CD4-positive, alpha-beta T cell treated with Interleukin-1 beta for 1 hour (primary cell): ENCODE measurements at places on chromosomes 4 and X.

DNA sequence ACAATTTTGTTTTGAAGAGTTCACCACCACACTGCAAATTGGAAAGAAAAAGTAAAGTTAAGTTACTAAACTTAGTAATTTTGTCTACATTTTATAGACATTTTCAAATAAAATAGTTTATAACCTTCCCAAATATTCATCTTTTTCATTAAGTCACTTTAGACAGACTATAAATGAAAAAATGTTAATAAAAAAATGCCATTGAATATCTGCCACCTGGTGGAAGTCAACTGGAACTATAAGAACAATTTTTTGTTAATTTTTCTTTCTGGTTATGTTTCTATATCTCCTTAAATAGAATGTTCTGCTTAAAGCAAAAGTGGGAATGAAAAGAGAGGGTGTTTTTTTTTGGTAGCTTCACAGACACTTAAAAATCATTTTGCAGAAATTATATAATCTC, 534.4 kb upstream of the PCDH10 start:
- no peak for DNase-seq

- DNase-seq: no peak
These were observed 148.6 kb downstream of the EPHA5 start for GRCh38 chr4:65521666-65522065.

DNA sequence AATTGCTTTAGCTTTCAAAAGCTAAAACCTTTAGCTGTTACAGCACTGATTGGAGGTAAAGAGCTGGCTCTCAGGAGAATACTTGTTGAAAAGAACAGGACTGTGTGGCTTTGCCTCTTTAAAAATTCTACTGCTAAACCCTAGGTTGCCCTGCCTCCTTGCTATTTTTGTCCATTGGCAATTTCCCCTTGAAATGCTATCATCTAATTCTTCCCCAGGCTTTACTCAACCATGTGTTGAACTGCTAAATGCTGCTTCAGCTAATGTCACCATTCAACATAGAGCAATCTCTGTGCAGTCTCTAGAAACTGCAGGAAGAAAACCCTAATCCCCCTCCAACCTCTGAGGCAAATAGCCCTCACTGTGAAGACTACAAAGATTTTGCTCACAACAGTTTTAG, 203.7 kb upstream of the ARX start:
- no peak for DNase-seq

DNA sequence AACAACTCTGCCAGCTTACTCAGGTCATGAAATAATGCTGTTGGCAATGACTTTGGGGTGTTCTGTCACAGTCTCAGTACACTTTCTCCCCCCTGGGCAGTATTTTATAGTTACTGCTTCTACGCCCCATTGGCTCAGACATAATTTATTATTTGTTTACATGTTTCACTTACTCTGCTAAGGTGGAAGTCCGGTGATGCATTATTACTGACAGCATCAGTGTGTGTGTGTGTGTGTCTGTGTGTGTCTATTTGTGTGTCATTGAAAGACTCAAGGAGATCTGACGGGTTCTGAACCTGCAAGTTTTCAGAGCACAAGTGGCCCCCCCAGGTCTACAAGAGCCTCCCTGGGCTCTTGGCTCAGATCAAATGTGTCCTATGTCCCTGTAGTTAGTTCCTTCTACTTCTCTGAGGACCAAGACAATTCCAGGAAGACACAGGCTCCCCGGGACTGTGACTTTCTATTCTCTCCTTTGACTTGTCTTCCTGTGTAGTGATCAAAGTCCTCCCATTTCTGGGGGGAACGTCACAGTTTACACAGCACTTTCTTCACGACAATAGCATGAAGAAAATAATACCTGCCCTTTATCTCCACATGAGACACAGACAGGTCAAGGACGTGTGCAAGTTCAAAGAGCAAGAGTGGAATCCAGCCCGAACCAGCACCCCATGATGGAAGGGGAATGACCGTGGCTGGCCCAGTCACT, 283.7 kb upstream of the GATB start:
- DNase-seq: no peak

DNA sequence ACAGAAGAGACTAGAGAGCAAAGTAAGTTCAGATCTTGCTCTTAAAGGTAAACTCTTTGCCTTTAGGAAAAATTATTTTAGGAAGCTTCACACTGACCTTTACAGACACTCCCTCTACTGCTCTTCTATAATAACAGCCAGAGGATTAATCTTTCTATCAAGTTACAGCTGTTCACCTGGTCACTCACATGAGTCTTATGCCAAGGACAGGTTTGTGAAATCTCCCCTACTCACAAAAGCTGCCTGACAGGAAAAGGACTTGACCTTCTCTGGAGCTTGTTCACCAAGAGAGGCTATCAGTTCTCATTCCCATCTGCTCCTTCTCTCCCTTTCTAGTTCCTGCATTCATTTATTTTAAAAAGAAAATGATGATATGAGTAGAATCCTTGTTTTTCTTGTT, 117.3 kb downstream of the C4orf51 start:
- no peak for DNase-seq

- no peak for DNase-seq
These were observed 99.2 kb downstream of the DOCK11 start for GRCh38 chrX:118594697-118595420.

- DNase-seq: no peak
These were observed 93.4 kb upstream of the RAPGEF2 start for GRCh38 chr4:159009521-159009920.

- DNase-seq: no peak
These were observed 466.7 kb downstream of the GASK1B start for GRCh38 chr4:157706155-157706554.

DNA sequence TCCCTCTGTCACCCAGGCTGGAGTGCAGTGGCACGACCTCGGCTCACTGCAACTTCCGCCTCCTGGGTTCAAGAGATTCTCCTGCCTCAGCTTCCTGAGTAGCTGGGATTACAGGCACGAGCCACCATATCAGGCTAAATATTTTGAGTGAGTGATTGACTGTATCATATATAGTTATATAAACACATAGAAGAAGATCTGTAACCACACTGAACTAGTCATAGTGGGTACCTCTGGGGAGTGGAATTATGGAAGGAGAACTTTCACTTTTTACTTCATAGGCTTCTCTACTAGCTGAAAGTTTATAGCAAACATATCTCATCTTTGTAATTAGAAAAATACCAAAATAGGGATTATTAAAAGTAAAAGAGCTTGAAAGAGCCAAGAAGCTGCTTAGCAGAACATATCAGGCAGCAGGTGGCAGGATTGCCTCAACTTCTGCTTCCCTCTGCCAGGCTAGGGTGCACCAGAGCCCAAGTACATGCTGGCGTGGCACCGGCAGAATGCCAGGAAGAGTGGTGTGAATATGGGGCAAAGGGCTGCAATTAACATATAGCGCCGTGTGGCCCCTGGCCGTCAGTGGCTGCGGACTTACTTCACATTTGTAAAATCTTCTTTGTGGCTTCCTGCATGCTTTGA, 39.5 kb upstream of the CD40LG start:
- peak; percentile 69 for DNase-seq

DNA sequence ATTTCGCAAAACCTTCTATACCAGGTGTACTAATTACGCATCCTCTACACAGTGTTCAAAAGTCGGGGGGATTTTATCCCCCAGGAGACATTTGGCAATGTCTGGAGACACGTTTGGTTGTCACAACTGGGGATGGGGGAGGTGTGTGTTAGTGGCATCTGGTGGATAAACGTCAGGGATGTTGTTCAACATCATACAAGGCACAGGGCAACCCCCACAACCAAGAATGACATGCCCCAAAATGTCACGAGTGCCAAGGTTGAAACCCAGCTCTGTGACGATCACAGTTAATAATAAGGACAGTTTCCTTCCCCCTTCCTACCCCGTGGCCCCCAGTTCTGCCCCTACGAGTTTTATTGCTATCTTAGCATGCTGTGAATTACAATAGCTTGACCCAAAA, 15.9 kb upstream of the SEL1L3 start:
- no peak for DNase-seq

GRCh38 chrX:100615005-100615404, 21.6 kb downstream of the TSPAN6 start:
- DNase-seq: peak; percentile 6

DNA sequence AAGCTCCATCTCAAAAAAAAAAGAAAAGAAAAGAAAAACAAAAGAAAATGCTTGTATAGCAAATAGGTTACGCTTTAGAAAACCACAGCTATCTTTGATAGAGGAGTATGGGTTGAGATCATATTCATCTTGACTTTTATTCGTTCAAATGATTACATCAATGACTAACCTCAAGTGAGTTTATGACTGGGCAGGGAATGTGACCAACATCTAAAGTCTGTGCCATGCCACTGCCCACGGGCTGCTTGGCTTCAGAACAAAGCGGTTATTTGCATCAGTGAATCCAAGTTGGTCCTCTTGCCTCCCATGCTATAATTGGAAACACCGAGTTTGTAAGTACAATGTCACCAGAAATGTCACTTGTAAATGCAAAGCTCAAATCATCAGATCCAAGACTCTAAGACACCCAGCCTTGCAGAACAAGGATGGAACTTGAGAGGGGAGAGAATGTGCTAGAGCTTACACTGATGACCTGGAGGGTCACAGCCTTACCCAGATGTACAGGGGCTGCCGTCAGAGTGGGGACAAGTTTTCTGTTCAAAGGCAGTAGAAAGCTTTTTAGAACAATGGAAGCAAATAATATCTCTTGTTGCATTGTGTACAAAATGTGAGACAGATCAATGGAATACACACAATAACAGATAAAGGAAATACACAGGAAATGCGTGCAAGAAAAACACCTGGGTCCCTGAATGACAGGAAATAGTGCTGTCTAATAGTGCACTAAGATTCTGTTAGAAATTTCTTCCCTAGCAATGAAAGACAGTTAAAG, 8.4 kb upstream of the OPN1LW start:
- peak; percentile 54 for DNase-seq

DNA sequence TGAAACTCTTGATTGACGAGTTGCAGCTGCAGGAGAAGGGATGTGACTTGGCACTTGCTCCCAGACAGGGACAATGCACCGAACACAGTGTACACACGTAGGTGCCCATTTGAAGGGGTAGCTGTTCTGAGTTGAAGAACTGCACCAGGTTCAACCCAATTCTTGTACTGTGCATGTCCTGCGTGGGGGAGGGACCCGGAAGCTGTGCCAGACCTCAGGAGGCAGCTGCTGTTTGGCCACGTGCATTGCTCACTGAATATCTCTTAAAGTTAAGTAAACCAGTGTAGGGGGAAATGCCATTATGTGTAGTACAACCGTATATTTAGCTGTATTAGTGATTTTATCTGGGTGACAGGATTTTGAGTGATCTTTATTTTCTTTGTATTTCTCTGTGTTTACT, 12.0 kb upstream of the RBBP7 start:
- no peak for DNase-seq

- DNase-seq: no peak
These were observed 8.7 kb upstream of the TIMM8A start for GRCh38 chrX:101357166-101357795.

- DNase-seq: no peak
These were observed 35.7 kb downstream of the BTC start for GRCh38 chr4:74758551-74759145.

DNA sequence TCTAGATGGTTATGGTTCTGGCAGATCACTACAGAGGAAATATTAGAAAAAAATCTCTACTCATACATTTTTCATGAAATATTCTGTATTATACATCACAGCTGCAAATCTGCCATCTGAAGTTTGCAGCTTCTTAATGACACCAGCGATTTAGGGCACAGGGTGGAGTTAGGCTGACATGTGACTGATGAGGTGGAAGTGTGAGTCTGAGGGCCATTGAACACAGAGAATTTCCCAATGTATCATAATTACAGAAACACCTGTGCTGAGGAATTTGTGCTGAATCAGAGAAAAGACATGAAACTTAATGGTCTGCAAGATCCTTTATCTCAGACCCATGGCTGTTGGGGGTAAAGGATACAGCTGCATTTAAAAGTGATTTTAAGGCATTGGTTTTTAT, 2025.6 kb upstream of the AGA start:
- no peak for DNase-seq

DNA sequence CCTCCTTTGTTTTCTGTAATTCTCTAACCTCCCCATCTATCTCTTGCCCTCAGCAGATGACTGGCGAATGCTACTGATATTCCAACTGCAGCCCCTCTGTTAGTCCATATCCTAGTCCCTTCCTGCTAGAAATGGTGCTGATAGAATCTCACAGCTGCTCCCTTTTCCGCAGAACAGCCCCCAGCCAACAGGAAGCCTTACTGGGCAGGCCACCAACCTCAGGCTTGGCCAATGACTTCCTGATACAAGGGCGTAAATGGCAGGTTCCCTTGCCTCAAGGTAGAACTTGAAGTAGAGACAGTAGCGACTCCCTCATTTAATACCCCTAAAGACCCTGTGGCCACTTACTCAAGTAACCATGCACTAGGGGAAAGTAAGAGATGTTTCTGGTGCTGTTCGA, 26.7 kb upstream of the SLC2A9 start:
- no peak for DNase-seq

GRCh38 chr4:38030023-38030422, 69.8 kb downstream of the PTTG2 start:
- DNase-seq: no peak

GRCh38 chrX:153582896-153583295, 16.0 kb downstream of the CCNQ start:
- peak; percentile 77 for DNase-seq

DNA sequence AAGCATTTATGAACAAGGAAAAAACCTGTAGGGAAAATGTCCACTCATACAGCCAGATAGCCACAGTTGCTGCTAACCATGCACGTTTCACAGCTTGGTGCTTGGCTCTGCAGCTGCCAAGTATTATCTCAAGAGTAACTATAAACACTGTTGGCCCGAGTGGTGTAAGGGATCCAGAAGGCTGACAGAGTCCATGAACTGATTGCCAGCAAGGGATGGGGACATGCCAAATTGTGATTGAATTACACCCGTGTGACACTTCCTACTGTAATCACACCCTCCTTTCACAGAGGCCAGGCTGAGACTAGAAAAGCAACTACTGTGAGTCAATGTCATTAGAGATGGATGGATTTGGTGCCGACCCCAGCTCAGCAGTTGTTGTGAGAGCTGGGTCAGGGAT, 223.9 kb upstream of the ANKRD50 start:
- DNase-seq: no peak

GRCh38 chr4:36590343-36590742, 308.9 kb downstream of the DTHD1 start:
- DNase-seq: no peak

- DNase-seq: peak; percentile 95
These were observed at the start of gene WDR1 for GRCh38 chr4:10116569-10117358. WDR1 (minus strand) TSS chr4:10116799; CDS start chr4:10116666, 133 bp downstream.

DNA sequence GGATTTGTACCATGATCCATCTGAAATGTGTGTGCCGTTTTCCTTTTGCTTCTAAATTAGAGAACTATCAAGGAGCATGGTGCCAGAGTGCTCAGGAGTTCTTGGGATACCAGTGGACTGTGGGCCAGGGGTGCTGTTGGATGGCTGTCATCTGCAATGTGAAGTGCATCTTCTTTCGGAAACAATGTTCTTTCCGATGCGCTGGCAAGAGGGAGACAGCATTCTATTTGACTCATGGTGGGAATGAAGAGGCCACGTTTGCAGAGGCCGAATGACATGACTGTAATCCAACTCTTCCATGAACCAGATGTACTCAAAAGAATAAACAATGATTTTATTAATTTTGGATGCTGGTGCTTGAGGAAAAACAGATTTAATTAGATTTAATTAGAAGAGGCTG, 45.5 kb downstream of the SORCS2 start:
- no peak for DNase-seq

- no peak for DNase-seq
These were observed 1416.1 kb downstream of the RPA4 start for GRCh38 chrX:98299785-98300184.

GRCh38 chrX:43716696-43717095, 60.6 kb downstream of the MAOA start:
- no peak for DNase-seq

- no peak for DNase-seq
These were observed 9.6 kb downstream of the CTAG1A start for GRCh38 chrX:154594491-154594890.
